ENCODE measurements at places on chromosomes 1 and 21. TPM values are rescaled to one million over a fixed set of nuclear protein-coding genes. Genes with fewer than 3 reads are reported as not detected.
A peak's percentile ranks its signal among the peaks of the same experiment; 100 is the strongest.

- DNase-seq, result no peak
These were observed 27.8 kb downstream of the THEM4 start for GRCh38 chr1:151881479-151881878.

GRCh38 chr1:188371295-188371806, 1542.6 kb downstream of the PLA2G4A start:
- DNase-seq, result no peak

The S100A14 gene
- 56.9 TPM for total RNA-seq

GRCh38 chr1:43893006-43893405, 40.6 kb upstream of the ARTN start:
- no peak for DNase-seq

DNA sequence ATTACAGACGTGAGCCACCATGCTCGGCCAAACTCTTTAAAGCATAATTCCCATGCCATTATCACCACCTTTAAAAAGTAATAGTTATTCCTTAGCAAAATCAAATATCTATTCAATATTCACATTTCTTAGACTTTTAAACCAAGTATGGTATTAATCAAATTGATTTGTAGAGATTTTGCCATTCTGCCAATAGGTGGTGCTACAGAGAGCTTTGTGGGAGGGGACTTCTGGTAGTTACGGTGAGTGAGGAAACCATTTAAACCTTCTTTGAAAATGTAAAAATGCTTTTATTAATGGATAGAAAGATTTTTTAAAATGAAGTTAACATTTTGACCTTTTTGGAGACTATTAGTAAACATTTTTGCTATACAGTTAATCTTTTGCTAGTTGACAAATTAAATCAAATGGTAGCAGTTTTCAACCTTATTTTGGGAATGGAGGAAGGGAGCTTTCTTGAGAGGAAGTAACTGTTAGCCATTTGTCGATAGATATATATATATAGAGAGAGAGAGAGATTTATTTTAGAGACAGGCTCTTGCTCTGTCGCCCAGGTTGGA, 19.3 kb downstream of the IARS2 start:
- DNase-seq, result no peak

The NLRP3 gene
- 5.6 TPM for total RNA-seq

- DNase-seq, result no peak
These were observed 51.9 kb upstream of the SYNC start for GRCh38 chr1:32754317-32755097.

DNA sequence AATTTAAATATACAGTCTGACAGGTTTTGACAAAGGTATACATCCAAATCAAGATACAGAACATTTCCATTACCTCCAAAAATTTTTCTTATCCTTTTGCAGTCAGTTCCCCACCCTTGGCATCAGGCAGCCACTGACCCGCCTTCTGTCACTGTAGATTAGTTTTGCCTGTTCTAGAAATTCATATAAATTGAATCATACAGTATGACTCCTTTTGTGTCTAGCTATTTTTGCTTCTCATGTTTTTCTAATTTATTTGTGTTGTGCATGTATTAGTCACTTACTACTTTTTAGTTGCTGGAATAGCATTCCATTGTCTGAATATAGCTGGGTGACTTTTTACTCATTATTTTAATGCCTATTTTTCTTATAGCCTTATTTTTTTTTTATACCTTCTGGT, 3.8 kb downstream of the UTP25 start:
- no peak for DNase-seq

- DNase-seq, result no peak
These were observed 35.1 kb upstream of the IFFO2 start for GRCh38 chr1:18991585-18991984.

The UBE2U gene
- not detected for total RNA-seq

- DNase-seq, result no peak
These were observed 322.6 kb downstream of the LTN1 start for GRCh38 chr21:28669971-28670653.

- DNase-seq, result no peak
These were observed 283.3 kb downstream of the DUSP10 start for GRCh38 chr1:221458447-221459156.

- DNase-seq, result no peak
These were observed 80.3 kb downstream of the DISC1 start for GRCh38 chr1:231706934-231707333.

DNA sequence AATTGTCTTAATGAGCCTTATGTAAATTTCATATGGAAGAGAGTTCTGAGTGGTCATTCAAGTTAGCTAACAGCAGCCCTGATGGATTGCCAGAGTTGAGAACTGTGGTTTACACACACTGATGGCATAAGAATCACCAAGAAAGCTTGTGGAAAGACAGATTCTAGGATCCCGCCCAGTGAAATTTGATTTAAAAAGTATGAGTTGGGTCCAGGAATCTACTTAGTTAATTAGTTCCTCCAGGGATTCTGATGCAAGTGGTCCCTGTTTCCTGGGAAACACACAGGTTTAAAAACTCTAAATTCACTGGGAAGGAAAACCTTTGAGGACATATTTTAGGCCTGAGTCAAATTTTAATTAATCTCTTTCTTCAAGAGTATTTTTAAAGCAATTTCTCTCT, 144.3 kb downstream of the NTPCR start:
- no peak for DNase-seq

DNA sequence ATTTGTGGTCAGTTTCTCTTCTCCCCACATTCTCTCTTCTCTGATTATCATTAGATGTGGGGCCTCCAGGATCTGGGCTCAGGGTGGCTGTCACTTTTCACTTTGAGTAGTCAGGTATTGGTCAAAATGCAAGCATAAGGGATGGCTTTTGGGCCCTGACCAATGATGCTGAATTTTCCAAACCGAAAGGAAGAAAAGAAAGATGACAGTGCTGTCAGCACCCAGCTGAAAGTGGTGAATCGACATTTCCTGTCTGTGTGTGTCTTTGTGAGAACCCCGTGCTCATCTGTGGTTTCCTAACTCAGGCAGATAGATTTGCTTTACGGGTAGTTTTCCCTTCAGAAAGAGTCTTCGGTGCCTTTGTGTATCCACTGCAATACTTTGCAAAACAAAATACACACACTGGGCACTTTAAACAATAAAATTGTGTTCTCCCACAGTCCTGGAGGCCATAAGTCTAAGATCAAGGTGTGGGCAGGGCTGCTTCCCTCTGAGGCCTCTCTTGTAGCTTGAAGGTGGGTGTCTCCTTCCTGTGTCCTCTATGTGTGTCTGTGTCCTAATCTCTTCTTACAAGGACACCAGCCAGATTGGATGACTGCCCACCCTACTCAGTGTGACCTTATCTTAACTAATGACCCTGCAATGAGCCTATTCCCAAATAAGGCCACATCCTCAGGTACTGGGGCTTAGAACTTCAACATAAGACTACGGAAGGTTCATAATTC, 274.8 kb upstream of the AJAP1 start:
- DNase-seq, result no peak

DNA sequence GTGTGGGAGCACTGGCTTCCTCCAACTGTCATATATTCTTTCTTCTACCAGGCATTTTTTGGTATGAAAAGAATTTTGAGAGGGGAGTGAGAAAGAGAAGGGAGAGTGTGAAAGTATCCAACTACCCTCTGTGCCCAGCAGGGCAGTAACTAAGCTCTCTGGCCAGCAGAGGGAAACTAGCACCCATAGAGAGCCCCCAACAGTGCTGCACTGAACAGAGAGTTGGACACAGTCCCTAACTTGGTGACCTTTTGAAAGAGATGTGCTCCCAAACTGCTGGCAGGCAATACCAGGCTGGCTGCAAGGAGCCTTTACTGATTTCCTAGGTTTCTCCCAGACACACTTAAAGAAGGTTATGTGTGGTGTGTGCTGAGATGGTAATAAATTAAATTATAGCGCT, 118.8 kb upstream of the PBX1 start:
- peak; percentile 11 for DNase-seq

DNA sequence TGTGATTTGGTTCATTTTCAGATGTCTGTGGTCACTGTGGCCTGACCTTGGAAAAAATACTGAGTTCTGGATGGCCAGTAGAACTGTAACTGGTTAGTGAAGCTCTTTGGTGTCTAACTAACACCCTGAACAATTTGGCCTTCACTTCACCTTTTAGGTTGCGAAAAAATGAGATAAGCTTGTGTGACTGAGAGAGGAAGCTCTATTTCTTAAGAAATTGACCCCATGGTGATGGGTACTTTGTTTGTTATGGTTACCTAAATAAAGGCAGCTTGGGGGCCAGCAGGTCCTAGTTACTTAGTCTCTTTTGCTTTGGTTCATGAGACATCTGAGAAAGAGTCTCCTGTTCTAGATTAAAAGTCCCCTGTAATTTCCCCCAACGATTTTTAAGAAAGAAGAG, 181.6 kb downstream of the ZNF326 start:
- no peak for DNase-seq

DNA sequence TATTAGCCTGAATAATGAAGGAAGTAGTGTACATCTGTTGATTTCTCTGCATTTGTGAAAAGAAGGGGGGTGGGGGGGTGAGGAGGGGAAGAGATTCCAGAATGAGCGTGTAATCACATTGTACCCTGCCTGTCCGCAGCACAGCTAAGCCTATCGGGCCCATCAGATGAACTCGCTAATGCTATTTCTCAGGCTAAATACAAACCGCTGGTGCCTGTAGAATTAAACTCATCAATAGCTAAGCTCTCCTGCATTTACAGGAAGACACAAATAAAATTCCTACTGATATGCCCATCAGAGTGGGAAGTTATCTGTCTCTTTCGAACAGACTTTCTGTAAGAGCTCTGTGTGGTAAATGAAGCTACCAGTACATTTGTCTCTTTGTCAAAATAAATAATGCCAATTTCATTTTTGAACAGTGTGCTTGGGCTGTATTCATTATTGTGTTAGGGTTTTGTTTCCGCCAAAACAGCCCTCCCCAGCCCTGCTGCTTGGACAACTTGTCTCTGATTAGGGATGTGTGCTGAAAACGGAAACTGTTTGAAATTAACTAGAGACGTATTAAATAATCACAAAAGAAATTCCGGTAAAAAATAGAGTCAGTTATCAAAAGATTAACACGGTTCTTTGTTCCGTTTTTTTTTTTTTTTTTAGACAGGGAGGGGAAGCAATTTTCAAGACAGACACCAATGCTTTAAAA, 305.4 kb downstream of the TTLL7 start:
- no peak for DNase-seq
